ENCODE measurements at places on chromosomes 12 and 14. TPM values are rescaled to one million over a fixed set of nuclear protein-coding genes. Genes with fewer than 3 reads are reported as not detected.

- DNase-seq, result no peak
These were observed 24.1 kb downstream of the PTGER2 start for GRCh38 chr14:52338051-52338681.

GRCh38 chr12:46209914-46210872 is 58.6 kb downstream of the SLC38A1 start:
- DNase-seq, result no peak

GRCh38 chr14:99534863-99535262 is 53.7 kb downstream of the CCNK start:
- DNase-seq, result no peak

DNA sequence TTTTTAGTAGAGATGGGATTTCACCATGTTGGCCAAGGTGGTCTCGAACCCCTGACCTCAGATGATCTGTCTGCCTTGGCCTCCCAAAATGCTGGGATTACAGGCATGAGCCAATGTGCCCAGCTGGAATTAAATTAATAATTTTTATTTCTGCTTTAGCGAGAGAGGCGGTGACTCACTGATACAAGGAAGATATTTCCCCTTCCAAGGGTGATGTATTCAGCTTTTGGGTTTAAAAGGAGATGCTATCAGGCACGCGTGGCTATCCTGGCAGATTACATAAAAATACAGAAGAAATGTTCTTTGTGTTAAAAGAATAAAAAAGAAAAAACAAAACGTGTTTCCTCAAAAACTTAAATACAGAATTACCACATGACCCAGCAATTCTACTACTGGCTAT is 12.4 kb upstream of the P2RX7 start:
- DNase-seq, result no peak

GRCh38 chr14:105390849-105391500 is 7.4 kb upstream of the TEX22 start:
- DNase-seq, result no peak

- no peak for DNase-seq
These were observed 622 bp downstream of the TECPR2 start for GRCh38 chr14:102363182-102363943.

- DNase-seq, result no peak
These were observed 33.5 kb upstream of the SPIC start for GRCh38 chr12:101441461-101442224.

GRCh38 chr14:64915797-64916196 is 1.5 kb downstream of the CHURC1 start:
- no peak for DNase-seq

- DNase-seq, result no peak
These were observed 1.9 kb upstream of the VRK1 start for GRCh38 chr14:96795109-96795828.

- DNase-seq, result peak; percentile 25
These were observed 21.8 kb upstream of the SMCO2 start for GRCh38 chr12:27424631-27425230.

GRCh38 chr12:45124485-45125155 is 73.7 kb upstream of the DBX2 start:
- DNase-seq, result no peak

DNA sequence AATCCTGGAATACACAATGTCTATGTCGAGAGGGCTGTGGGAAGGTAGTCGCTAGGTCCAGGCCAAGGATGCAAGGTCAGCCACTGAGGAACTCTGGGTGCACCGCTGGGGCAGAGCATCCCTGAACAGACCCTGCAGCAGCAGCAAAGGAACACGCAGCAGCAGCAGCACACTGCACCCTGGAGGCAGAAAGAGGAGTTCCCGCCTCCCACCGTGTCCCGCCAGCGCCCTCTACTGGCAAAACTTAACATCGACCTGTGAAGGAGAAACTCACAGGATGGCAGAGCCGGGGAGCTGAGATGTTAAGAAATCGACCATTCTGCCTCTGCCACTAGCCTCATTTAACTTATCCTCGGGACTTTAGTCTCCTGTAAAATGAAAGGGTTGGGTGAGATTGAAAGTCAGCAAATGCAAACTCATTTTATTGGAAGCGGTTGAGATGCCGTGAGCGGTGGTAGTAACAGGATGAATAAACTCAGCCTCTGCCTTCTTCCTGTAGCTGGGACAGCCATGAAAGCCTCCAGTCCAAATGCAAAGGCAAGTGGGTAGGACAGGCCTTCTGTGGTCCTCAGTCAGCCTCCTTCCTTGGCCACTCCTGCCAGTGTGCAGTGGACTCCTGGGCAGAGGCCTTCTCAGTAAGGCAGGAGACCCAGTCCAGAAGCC is 45.6 kb downstream of the STAB2 start:
- DNase-seq, result no peak

DNA sequence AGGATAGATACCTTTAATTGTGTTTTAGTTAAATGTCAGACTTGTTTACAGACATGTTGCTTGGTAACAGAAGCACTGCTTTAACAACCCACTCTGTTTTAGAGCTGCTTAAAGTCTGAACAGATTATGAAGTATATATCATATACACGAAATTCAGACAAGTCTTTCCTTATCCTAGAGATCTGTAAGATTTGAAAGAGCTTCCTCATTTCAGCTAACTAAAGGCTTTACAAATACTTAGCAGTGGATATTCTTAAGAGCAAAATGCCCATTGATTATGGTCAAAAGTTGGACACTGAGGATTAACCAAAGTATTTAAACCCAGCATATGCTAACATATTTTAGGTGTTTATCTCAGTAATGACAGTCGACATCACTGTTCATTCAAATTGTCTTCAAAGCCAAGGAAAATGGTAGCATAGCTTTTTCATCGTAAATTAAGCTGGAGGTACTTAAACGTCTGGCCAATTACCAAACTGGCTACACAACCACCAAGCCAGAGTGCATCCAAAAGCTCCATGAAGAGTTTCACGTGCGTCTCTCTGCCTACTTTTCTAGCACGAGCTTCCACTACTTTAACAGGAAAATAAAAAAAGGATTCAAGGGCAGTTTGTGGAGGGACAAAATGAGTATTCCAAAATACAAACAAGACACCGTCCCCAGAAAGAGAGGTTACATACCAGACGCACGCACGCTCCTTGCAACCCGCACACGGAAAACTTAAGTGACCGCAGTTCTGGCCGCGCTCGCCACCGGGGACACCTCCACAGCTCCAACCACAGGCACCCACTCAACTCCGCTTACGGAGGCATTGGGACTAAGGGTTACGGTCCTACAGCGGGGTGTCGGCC is 565 bp downstream of the CEP83 start:
- DNase-seq, result no peak

DNA sequence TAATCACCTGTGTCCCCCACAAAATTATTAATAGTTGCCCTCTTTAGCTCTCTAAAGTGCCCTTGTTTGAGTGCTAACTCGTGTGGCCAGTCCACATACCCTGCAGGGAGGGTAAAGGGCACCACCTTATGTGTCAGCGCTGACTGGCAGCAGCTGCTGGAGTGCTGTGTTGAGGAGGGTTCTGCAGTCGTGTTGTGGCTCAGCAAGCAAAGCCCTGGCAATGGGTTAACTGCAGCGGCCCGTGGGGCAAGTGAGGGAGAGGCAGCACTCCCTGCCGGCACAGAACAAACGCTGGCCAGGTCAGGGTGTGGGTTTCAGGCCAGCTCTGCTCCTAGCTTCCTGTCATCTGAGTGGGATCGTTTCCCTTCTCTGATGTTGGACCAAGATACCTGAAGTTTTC is 369.8 kb downstream of the CACNA1C start:
- DNase-seq, result no peak

- peak; percentile 2 for DNase-seq
These were observed 606 bp downstream of the CINP start for GRCh38 chr14:102362084-102362483.

GRCh38 chr14:24665440-24665991 is 31.5 kb upstream of the GZMB start:
- DNase-seq, result no peak

Gene TBC1D30
- polyA plus RNA-seq, result 5.8 TPM

Gene CACNA2D4
- 2.3 TPM for polyA plus RNA-seq

Gene MMP14
- polyA plus RNA-seq, result 135 TPM

Gene MORN3
- polyA plus RNA-seq, result 1.9 TPM

Gene TMEM229B
- polyA plus RNA-seq, result 2.5 TPM

Gene C1R
- 40.9 TPM for polyA plus RNA-seq

Gene ZBTB42
- polyA plus RNA-seq, result 4.7 TPM

Gene NOC4L
- 12.5 TPM for polyA plus RNA-seq

All from renal cortex interstitium (tissue), 15 donors.